DMS153 (cell line): ENCODE measurements at places on chromosomes 11 and 22.

DNA sequence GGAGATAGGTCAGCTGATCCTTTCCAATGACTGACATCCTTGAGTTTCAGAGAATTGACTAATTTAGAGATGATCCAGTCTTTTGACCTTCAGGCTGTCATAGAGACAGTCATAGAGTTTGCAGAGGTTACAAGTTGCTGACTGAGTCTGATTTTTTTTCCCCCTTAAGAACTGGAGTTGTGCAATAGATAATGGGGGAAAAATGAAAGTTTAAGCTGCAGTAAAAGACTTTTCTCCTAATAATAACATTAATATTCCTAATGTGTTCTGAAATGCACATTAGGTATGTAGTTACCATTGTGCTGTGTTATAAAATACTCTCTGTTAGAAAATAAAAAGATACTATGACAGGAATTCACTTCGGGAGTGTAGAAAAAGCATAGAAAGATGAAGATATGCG lies 876.9 kb upstream of the RAG2 start:
- DNase-seq: no peak

GRCh38 chr22:22773979-22774604 lies 113.5 kb upstream of the IGLL5 start:
- DNase-seq: no peak

DNA sequence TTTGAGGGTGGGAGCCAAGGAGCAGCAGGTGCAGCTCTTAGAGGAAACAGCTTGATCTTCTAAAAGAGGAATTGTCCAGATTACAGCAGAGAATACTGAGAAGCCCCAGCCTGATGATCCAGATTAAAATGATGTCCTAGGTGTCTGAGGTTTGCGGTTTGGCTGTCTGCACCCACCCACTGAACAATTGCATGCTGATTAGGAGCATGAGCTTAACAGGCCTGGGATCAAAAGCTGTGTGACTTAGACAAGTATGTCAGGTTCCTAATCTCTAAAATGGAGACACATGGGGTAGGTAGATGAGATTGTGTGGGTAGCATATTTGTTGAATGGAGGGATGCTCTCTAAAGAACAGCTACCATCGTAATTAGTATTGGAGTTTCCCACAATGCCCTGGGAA lies 166.8 kb upstream of the SEZ6L start:
- no peak for DNase-seq

GRCh38 chr11:94630221-94630620 lies 63.1 kb downstream of the PIWIL4 start:
- DNase-seq: no peak

GRCh38 chr22:31923747-31924146 lies 20.6 kb upstream of the YWHAH start:
- no peak for DNase-seq

DNA sequence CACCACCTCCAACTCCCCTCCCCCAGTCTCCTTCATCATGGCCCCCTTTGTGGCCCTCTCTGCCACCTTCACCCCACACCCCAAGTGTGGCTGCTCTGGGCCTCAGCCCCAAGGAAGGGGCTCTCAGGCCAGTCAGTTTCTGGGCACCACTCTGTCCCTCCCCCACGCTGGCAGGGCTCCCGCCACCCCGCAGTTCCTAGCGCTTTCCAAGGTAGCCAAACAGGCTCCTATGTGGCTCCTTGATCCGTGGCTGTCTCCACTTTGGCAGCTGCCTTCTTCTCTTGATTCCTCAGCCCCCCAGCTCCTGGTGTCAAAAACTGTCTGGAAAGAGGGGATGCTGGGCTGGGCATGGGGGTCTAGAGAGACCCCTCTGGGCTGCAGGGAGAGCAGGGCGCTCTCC lies 10.4 kb upstream of the CACNA1I start:
- DNase-seq: no peak

DNA sequence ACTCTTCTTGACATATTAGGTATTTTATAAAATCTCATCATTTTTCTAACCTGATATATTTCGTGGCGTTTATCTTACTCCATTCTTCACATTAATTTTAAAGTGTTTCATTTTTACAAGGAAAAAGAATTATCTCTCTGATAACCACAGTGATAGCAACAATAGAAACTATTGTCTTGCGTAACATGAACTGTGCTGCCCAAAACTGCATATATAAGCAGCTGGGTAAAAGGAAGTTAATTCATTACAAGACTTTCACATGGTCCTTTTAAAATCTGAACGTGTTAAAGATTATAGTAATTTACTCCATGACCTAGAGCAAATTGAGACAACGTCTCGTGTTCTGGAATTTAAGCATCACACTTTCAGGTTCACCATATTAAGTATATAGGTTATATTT lies 210.4 kb upstream of the GRIA4 start:
- DNase-seq: no peak

DNA sequence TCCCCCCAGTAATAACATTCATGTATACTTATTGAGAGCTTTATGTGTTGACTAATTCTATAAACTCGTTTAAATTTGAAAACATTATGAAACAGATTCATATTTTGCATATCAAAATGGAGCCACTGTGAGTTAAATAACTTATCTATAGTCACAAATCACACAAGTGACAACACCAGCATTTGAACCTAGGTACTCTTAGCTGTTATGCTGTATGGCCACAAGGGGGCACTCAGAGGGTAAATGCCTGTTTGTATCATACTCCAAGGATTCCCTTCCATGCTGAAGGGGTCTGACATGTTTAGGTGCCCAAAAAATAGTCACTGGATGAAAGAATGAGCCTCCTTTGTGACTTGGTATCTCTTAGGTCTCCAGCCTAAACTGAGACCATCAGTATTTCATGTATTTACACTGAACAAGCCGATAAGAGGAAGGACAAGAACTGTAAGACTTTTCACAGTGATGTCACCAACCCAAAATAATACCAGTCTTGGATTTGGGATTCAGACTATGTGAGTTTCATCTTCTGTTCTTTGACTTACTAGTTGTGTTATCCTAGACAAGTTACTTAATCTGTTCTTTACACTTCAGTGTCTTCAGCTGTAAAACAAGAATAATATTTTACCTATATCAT lies 12.2 kb upstream of the OR52D1 start:
- no peak for DNase-seq

DNA sequence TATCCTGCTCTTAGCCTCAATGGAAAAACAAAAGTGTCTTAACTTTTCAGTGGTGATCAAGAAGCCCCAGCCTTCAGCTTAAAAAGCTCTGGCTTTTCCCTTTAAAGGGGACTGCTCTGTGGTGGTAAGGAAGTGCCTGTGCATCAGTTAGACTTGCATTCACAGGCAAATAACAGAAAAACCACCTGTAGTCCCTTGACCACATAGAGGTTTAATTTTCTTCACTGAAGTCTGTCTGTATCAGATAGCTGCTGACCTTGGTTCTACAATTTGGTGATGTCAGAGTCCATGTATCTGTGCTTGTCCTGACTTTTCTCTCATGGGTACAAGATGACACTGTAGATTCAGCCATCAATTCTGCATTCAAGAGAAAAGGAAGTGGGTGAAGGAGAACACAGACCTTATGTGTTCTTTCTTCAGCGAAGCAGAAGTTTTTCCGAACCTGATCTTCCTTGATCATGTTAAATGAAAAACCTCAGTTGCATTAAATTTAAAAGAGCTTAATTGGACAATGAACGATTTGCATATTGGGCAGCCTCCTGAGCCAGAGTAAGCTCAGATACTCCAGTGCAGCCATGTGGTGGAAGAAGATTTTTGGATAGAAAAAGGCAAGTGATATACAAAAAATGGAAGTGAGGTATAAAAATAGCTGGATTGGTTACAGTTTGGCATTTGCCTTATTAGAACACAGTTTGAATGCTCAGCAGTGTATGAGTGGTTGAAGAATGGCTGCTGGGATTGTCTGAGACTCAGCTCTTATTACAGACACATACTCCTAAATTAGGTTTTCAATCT lies 43.2 kb upstream of the RDX start:
- no peak for DNase-seq

DNA sequence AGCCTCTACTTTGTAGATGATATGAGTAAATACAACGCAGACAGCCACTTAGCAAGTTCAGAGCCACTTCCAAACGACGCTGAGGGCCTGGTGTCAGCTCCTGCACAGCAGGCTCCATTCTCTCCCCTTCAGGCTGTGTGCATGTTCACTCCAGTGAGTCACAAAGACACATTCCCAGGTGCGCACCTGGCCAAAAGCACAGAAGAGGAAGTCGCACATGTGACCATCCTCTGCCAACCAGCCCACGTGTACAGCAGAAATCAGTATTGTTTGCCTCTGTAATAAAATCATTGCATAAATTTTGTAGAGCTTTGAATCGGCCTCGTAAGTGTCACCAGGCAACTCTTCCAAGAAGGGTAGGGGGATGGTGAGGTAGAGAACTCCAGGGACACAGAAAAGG lies 19.5 kb upstream of the TPH1 start:
- peak; percentile 97 for DNase-seq

DNA sequence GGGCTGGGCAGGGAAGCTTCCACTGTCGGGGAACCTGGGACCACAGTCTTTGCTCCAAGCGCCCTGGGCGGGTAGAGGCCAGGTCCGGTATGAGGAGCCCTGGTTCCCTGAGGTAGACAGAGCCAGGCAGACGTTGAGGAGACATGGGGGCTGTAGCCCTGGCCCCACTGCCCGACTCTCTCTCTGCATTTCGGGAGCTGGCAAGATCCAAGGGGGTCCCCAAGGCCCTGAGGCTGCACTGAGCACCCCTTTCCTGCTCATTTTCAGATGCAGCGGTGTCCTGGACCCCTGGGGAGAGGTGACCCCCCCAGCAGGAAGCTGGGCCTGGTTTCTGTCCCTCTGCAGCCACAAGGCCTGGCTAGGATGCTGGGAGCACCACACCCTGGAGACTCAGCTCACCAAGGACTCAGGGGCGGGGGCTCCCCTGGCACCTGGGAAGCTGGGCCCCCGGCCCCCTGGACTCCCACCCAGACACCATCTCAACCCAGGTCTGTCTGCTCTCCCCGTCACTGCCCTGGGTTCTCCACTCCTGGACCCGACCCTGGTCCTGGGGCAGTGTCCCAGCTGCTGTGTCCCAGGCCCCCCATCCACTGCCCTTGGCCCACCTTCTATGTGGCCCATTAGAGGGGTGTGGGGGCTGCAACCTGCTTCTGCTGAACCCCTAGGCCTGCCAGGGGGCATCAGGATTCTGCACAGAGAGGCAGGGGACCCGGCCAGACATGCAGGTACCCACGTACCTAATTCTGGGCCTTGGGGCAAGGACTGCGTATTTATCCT lies 15.0 kb upstream of the MUC6 start:
- no peak for DNase-seq

DNA sequence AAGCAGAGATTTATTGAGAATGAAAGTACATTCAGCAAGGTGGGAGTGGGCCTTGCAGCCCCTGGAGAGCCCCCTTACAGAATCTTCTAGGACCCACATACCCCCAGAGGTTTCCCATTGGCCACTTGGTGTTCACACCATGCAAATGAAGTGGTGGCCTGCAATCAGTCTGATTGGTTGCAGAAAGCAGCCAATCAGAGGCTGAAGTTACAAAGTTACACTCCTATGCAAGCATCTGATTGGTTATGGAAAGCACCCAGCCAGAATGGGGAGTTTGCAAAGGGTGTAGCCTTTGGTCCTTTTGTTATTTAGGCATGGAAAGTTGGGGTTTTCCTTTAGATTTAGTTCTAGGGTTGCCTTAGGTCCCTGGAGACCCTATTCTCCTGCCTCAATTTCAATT lies 34.9 kb downstream of the UVRAG start:
- DNase-seq: no peak

GRCh38 chr22:44224166-44224565 lies 43.4 kb downstream of the PARVG start:
- no peak for DNase-seq

GRCh38 chr22:27699383-27700019 lies 102.1 kb downstream of the MN1 start:
- no peak for DNase-seq

GRCh38 chr11:26931248-26931631 lies 62.7 kb upstream of the FIBIN start:
- no peak for DNase-seq

- DNase-seq: no peak
Observed at GRCh38 chr22:42116848-42117424, 13.7 kb downstream of the CYP2D6 start.

DNA sequence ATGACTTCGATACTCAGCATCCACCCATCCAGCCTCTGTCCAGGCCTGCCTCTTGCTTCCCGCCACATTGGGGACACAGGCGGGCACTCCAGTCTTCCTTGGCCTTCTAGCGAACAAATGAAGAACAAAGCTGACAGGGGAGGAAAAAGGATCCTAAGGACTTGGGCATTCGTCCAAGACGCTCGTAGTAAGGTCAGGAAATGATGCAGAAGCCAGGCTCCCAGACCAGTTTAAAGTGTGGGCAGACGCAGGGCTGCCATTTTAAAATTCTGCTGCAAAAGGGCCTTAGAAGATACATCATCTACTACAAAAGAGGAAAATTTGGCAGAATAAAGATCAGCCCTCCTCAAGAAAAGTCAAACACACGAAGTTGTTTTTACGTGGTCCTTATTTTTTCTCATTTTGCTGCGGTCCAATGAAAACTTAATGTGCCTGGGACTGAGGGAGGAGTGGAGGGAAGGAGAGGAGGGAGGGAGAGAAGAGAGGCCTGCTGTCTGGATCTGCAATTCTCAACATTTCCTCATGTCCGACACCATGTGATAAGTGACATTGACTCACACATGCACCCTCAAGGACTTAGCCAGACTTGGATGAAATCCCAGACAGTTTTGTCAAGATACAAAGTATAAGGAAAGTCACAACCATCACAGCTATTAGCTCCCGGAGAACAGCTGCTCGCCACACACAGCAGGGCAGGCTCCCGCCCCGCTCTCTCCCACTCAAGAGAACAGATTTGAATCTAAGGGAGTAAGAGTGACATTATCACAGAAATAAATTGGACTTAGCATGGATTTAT lies 5.7 kb downstream of the DNAL4 start:
- DNase-seq: no peak

DNA sequence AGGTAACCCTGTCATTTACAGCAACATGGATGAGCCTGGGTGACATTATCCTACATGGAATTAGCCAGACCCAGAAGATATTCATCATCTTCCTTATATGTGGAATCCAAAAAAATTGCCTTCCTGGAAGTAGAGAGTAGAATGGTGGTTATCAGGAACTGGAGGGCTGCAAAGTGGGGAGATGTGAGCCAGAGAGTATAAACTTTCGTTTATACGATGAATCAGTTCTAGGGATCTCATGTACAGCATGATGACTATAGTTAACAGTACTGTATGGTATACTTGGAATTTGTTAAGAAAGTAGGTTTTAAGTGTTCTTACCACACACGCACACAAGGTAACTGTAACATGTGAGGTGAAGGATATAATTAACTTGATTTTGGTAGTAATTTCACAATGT lies 79.1 kb downstream of the TBC1D22A start:
- DNase-seq: no peak

GRCh38 chr11:102499151-102499550 lies 31.4 kb downstream of the MMP7 start:
- no peak for DNase-seq
